ENCODE measurements at places on chromosomes 12 and 14.

- no peak for DNase-seq
Measured at GRCh38 chr12:112597986-112598385, 179.2 kb downstream of the PTPN11 start.

DNA sequence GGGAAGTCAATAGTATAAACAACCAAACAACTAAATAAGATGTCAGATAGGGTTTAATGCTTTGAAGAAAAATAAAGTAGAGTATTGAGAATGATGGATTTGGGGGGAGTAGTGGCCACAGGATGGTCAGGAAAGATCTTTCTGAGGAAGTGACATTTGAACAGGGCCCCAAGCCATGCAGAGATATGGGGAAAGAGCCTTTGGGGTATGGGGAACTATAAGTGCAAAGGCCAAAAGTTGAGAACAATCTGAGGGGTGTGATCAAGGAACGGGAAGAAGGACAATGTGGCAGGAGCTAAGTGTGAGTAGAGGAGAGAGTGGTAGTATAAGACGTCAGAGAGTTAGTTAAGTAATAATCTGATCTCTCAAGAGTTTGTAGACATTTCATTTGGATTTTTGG is 1.3 kb downstream of the MRPS35 start:
- DNase-seq: no peak

- no peak for DNase-seq
Measured at GRCh38 chr12:7075939-7076338, 15.4 kb downstream of the C1S start.

DNA sequence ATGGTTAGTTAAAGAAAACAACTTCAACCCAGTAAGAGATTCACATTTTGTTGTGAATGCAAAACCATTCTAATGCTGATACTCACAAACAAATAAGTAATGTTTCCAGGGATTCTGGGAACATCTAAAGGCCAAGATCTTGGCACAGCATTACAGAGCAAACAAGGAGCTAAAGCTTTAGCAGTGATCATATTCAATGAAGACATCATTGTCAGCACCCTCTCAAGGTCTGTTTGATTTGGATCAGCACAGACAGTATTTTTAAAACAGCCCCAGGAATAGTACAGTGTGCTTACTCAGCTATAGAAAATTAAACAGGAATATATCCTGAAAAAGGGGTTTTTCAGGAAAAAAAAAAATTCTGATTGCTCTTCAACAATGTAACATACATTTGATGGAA is 71.4 kb downstream of the TMEM260 start:
- no peak for DNase-seq

DNA sequence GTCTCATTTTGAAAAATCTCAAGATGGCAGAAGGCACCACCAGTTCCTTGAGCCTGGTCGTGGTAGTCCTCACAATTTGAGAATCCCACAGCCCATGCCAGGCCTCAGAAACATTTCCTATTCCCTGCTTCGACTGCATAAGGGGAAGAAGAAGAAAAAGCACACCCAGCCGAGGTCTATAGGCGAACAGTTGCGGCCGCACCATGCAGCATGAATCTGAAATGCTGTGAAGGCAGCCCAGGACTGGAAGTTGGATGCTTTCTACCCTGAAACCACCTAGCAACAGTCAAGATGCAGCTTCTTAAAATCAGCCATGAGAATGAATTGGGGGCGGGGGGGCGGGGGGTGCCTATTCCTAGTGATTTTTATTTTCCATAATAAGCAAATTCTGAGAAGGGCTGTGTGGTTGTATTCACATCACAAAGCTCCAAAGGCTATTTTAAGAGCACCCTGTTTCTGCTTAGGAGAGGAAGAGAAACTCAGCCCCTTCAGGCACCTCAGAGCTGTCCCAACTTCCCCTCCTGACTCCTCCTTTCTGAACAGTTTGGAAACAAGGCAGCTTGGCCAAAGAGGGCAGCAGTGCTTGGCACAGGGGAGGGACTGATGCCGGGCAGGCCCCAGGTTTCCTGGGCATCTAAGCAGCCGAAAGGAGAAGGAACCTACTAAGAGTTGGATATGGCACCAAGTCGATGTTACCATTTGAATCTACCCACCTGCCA is 172.5 kb upstream of the FOXN3 start:
- no peak for DNase-seq

GRCh38 chr12:89663577-89664357 is 44.9 kb downstream of the ATP2B1 start:
- peak; percentile 12 for DNase-seq

DNA sequence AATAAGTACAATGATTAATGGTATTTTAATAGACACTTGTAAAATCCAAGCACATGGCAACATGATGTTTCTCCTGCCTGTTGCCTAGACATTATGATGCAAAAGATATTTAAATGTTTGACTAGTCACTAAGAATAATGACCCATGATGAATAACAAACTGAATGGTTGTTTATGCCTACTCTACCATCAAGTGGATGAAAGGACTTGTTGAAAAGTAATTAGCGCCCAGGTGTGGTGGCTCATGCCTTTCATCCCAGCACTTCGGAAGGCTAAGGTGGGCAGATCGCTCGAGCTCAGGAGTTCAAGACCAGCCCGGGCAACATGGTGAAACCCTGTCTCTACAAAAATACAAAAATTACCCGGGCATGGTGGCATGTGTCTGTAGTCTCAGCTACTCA is 30.7 kb downstream of the KIF21A start:
- no peak for DNase-seq

DNA sequence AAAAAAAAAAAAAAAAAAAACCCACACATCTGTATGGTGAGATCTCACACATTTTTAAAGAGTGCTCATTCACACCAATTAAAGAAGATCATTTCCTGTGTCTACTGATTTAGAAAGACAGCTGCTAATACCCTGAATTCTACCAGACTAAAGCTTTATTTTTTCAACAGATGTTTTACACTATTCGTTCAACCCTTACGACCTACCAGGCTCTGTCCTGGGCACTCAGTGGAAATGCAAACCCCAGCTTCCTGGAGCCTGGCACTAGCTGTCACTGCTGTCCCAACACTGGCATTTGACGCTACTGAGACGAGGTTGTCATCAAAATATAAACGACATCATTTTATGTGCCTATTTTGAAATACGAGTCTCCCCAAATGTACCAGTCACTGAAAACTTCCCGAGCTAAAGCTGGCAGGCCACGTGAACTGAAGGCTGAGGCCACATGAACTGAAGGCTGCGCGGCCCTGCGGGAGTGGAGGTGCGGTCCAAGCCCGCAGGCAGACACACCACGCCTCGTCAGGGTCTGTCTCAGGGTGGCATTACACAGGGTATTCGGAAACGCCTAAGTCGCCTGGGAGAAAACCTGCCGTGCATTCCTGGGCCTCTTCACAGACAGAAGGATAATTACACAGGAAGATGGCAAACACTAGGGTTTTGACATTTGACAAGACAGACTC is 27.2 kb downstream of the SLC15A4 start:
- no peak for DNase-seq

- DNase-seq: peak; percentile 51
Measured at GRCh38 chr12:100668945-100669536, 95.6 kb downstream of the GAS2L3 start.

DNA sequence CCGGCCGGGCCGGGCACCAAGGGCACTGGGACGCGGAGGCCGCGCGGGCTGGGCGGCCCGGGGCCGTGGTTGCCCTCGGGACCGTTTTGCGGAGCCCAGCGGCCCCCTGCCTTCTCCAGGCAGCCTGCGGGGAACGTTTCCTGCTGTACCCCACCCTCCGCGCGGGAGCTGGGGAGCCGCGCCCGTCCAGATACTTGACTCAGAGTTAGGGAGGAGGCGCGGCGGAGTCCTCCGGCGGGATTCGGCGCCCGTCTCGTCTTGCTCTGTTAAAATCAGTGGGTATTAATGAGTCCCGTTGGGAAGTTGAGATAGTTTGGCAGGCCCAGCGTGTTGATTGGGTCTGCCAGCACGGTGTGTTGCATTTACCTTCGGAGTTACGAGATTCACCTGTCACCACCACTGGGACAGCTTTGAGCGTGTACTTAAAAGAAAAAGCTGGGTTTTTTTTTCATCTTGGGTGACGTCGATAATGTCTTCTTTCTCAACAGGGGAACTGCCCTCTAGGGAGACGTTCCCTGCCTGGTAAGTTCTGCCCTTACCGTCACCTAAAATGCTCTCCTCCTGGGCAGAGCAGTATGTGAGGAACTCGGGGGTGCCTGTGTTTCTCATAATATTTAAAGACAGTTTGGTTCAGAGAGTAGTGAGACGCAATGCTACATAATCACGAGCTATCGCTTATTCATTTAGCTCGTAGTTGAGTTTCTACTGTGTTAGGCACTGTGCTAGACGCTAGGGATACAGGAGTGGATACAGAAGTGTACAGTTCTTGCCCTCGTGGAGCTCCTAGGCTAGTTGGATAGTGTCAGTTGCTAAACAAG is 596 bp downstream of the DLST start:
- DNase-seq: peak; percentile 45

DNA sequence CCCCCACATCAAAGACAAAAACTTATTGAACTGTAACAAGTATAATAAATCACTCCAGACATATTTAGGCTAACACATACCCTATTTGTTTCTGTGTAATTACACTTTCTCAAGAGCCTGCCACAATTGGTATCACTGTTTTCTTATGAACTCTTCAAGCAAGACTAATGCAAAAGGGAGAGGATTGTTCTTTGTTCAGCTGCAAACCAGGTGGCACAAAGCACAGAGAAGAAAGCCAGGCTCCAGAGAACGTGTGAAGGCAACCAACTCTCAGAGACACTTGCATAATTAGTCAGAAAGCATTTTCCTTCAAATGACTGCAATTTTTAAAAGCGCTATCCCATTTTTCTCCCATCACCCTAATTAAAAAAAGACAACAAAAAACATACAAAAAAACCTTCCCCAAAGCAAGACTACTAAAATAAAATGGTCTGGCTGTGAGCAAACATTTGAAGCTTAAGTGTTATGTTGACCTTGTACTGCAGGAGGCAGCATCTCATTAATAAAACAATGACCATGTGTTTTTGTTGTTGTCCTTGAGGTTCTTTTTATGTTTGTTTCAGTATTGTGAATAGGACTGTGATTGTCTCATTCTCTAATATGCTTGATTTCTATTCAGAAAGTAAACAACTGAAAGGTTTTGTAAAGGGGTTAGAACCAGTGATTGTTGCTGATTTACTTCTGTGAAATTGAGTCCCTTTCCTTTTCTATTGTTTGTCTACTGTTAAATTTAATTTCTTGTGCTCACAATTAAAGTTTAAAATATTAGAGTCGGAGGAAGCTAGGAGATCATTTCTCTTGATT is 452.7 kb upstream of the PDE3A start:
- no peak for DNase-seq

DNA sequence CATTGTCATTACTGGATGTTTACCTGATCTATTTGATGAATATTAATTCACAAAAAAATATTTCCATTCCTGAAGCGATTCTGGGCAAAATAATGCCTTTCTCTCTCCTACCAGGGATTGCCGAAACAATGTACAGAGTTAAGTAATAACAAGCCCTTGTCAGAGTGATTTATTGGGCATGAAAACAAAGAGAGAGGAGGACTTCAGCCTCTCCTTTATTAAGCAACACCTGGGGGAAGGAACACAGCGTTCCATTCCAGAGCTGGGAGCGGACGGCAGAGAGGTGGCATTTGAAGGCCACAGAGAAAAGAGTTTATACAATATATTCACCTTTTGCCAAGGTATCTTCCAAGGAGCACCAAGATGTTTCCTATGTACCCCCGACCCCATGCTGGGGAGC is 165.8 kb downstream of the KSR2 start:
- no peak for DNase-seq

DNA sequence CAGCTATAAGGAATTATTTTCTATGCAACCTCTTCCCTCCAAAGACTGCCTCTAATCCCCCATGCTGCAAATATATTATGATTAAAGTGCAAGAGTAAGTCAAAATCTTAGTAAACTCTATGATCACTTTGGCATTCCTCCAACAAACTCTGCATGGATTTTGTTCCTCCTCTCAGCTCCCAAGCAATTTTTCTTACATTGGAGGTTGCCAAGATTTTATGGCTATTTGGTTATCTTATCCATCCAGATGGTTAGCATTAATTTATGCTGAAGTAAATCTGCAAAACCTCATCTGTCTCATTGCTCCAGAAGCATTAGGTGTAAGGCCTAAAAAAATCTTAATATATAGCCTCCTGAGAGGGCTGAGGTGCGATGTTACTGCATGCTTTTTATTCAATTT is 228.1 kb downstream of the CHST11 start:
- no peak for DNase-seq

DNA sequence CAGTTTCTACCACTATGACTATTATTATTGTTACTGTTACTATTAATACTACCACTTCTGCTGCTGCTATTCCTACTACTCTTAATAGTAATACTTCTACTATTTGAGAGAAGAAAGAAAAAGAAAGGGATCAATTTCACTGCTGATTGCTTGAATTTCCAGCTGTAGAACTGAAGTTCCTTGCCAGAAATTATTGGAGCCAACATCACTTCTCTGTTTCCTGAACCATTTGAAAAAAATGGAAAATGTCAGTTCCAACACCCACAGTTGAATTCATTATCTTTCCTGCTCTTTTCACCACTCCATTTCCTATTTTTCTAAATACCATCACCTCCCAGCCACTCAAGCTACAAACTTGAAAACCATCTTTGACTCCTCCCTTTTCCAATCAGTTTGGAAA is 54.1 kb upstream of the PIK3C2G start:
- DNase-seq: no peak

DNA sequence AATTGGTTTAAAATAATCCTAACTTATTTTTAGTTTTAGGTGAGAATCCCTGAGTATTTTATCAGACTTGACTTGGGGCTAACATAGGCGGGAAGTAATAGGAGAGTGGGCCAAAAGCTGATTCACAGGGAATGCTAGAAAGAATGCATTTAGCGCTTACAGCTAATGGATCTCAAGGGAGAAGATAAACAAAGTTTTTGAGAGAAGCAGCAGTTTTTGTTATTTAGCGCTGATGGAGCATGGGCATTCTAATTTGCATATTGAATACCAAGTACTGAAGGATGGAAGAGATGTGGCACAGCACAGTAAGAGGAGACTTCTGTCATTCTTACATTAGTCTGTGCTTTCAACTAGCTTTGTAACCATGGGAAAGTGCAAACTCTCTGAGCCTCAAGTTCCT is 436.0 kb upstream of the FBXO33 start:
- DNase-seq: no peak

GRCh38 chr12:92927436-92928281 is 1.4 kb downstream of the EEA1 start:
- DNase-seq: no peak

- no peak for DNase-seq
Measured at GRCh38 chr12:54606556-54606955, 18.1 kb upstream of the PPP1R1A start.

DNA sequence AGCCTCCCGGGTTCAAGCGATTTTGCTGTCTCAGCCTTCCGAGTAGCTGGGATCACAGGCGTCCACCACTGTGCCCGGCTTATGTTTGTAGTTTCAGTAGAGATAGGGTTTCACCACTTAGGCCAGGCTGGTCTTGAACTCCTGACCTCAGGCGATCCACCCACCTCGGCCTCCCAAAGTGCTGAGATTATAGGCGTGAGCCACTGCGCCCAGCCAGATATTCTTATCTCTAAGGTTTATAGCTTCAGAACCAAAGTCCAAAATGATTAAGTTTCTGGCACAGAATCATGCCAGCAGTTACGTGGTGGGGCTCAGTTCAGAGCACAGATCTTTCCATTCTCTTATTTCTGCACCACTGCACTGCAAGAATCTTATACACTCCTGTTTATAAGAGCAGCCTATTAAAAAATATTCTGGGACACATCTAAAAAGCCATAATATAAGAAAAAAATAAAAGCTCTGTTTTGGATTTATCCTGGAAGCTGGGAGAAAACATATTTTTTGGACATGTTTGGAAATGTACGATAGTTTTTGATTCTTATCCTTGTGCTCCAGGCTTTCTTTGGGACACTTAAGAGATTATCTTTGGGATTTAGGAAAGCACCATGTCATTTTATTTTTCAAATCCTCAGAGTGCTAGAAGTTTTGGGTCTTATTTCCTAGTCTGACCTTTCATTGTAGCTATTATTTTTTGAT is 129.6 kb downstream of the LMNTD1 start:
- no peak for DNase-seq

Data from H54 (cell line).